ENCODE measurements at places on chromosomes 4 and X.

GRCh38 chrX:68692651-68693050, 45.2 kb downstream of the STARD8 start:
- no peak for DNase-seq

- no peak for DNase-seq
Observed at GRCh38 chrX:42020225-42020624, 96.9 kb upstream of the CASK start.

DNA sequence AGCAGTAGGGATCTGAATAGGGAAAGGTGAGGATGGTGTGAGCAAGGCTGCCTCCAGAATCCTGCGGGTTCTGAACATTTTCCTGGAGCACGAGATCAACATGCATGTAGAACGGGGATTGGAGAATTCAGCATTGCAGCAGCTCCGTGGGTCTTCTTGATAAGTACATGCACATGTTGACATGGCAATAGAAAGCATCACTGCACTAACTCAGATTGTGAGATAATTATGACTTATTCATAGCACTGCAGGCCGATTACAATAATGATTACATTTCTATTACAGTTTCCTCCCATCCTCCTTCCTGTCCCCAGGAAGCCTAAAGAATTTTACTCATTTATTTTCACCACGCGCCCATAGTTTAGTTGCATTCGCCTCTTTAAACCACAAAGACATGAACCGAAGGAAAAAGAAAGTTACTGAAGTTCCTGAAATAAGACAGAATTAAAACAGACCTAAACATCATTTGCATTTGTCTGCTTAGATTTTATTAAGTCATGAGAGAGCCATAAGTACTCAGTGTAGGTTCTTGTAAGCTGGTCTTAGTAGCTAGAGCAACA, 61.3 kb upstream of the ARX start:
- DNase-seq, result no peak

DNA sequence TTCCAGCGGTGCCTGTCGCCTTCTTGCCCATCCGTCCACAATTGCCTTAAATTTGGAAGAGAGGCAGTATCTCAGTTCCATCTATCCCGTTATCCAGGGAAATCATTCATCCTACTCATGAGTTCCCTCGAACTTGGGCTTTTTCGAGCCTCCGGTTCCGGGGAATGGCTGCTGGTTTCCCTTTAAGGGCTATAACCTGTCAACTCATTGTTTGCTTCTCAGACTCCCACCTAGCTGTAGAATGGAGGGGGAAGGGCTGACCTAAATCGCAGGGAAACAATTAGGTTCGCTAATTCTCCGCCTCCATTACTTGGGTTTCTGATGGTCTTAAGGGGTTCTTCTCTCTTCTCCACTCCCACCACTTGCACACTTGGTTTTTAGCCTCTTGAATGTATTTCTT, 1.2 kb downstream of the UCHL1 start:
- DNase-seq, result no peak

All from naive thymus-derived CD4-positive, alpha-beta T cell (primary cell).